ENCODE measurements at places on chromosomes 7 and 10.

GRCh38 chr7:38704751-38705150, 73.6 kb upstream of the AMPH start:
- no peak for DNase-seq

- DNase-seq = no peak
These were observed 92.1 kb downstream of the CYP51A1 start for GRCh38 chr7:92042056-92042737.

GRCh38 chr10:28883741-28884423, 206.6 kb downstream of the BAMBI start:
- no peak for DNase-seq

- peak; percentile 31 for DNase-seq
These were observed 204.6 kb downstream of the ARHGAP21 start for GRCh38 chr10:24518981-24519597.

DNA sequence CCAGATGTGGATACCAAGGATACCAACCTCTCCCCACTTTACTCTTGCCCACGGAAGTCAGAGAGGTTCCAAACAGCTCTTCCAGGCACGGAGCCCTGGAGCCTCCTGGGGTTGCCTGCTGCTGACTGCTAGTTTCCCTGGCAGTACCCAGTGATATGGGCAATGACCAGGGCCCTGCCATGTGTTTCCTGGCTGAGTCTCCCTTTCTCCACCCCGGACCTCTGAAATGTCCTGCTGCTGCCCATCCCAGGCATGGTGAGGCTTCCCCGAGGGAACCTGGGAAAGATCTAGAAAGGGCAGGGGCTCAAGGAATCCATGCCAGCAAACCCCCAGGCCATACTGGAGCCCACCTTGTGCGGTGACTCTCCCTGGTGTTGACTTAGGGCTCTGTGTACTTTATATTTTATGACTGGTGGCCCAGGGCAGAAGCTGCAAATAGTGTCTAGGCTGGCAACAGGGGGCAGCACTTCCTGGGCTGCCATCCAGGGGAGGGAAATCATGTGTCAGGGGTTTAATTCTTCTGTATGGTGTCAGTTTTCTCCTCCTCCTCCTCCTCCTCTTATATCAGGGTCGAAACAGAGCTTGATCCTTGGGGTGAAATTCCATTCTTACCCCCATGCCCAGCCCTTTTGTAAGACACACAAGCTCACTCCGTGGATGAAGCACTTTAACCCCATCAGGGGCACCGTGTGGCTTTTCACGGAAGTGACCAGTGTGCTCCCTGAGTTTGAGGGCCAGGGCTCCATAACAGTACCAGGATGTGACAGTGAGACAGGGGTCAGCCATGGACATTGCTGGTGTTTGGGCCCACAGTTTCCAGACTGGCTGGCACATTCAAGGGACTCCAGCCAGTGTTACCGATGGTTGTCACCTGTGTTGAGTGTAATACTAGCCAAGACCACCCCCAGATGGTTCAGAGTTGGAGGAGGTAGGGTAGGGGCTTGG, 62.4 kb upstream of the GDF10 start:
- no peak for DNase-seq

- DNase-seq = no peak
These were observed 229.7 kb downstream of the CDK14 start for GRCh38 chr7:90825779-90826178.

GRCh38 chr10:43599333-43599732, 6.9 kb upstream of the ZNF485 start:
- DNase-seq = no peak

DNA sequence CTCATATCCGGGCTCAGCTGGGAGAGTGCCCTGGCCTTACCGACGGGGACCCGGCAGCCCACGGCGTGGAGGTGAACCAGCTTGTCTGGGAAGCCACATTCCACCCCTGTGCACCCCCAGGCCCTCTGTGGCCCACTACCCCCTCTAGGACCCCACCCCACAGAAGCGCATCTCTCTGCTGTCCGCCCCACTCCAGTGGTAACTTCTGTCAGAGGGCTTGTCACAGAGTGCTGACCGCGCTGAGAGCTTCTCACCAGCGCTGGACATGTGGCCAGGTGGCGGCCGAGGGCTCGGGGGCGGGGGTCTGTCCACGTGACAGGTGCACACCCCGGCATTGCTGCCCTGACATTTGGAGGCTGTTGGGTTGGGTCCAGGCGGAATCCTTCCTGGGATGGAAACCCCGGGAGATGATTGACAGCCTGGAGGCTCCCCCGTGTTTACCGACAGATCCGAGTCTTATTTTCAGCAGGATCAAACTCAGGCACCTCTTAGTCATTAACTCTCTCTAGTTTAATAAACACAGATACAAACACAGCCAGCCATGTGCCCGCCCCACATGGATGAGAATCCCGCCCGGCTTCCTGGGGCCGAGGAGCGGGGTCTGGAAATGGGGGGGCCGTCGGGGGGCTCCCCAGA, 5.1 kb downstream of the ELFN1 start:
- DNase-seq = no peak

GRCh38 chr7:150434240-150434639, 16.2 kb upstream of the GIMAP8 start:
- no peak for DNase-seq

All from GM12892 (cell line).